ENCODE measurements at places on chromosomes 16 and 17.

GRCh38 chr17:247767-248166, 66.3 kb upstream of the DOC2B start:
- DNase-seq = peak; percentile 8

DNA sequence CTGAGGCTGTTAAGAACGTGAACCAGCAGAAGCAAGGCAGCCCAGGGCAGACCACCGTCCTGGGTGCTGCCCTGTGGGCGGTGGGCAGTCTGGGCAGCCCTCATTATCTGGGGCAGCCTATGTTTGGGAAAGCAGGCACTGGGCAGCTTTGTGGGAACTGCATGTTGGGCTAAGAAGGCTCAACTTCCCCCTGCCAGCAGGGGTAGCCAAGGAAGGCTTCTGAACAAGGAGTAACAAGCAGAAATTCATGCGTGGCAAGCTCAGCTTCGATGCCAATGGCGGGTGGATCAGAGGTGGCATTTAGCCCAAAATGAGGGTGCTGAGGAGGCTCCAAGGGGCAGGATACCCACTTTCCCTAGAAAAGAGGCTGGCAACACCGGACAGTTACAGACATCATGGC, 42.7 kb upstream of the METRNL start:
- no peak for DNase-seq

GRCh38 chr16:67464565-67464964, 16.4 kb downstream of the ATP6V0D1 start:
- DNase-seq = no peak

DNA sequence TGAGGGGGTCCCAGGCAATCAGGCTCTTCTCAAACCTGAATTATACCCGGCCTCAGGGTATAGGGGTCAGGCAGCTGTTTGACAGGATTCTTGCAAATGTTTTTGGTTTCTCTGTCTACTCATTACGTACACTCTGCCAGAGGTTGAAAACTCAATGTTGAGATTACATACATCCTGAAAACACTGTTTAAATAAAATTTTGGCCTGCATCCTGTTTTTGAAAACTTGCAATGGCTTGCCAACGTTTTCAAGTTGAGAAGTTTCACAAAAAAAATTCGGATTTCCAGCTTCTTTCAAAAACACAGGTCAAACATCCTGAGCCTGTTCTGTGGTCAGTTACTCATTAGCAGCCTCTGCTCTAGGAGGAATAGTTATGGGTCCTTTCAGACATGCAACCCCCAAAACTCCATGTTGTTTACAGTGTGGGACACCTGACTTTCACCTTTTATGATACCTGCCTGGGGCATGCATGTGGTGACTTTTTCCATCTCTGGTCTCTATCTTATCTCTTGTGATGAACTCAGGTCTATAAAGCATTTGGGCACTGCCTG, 577.8 kb downstream of the WWOX start:
- no peak for DNase-seq

DNA sequence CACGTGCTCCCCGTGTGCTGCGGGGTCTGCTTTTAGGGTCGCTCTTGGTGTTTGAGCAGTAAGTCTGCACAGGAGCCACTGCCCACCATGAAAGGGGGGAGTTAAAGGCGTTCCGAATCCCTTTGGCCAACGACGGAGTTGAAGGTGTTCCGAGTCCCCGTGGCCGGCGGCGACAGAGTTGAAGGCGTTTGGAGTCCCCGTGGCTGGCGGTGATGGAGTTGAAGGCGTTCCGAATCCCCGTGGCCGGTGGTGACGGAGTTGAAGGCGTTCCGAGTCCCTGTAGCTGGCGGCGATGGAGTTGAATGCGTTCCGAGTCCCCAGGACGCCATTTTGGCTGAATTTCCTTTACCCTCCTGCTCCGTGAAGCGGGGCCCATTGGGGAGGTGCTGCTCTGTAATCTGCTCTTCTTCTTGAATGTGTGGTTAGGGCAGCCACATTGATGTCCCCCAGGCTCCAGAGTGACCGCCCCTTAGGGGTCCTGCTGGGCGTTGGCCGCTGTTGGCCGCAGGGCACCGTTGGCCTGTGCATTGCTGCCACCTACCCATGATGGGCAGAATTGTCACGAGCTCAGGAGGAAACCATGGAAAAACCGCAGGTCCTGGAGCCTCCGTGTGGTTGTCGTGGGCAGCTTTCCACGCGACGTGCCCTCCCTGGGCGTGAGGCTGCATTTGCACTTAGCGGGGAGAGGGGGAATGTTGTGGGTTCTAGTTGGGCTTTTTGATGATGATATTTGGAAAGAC, 73.7 kb upstream of the ZNF750 start:
- DNase-seq = no peak

GRCh38 chr16:59341368-59341767, 607.3 kb upstream of the GOT2 start:
- no peak for DNase-seq

GRCh38 chr17:74077231-74077630, 126.2 kb upstream of the RPL38 start:
- no peak for DNase-seq

DNA sequence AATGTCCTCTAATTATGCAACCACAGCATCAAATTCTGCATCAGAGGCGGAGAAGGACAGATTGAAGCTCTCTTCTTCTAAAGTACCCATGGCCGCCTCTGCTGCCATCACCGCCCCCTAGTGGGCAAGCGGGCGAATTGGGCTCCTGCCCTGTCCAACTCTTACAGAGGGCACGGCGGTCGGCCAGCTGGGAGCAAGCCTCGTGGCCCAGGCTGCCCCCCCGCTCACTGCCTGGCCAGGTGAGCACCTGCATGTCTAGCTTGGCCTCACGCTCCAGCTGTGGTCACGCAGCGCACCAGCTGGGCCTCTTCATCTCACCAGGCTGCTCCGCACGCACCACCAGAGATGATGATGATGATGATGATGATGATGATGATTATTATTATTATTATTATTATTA, 146.1 kb upstream of the TOM1L1 start:
- peak; percentile 48 for DNase-seq

DNA sequence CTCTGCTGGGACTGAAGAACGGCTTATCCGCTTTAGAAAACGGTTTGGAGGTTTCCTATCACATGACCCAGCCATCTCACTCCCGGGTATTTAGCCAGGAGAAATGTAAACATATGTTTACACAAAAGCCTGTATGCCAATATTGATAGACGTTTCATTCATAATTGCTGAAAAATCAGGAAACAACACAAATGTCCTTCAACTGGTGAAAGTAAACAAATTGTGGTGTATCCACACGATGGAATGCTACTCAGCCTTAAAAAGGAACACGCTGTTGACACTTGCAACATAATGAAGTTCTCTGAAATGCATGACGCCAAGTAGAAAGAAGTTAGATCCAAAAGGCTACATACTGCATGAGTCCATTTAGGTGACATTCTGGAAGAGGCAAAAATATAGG, 157.6 kb downstream of the SLC39A11 start:
- no peak for DNase-seq

- no peak for DNase-seq
These were observed 61.5 kb downstream of the GNAO1 start for GRCh38 chr16:56252835-56253234.

- DNase-seq = no peak
These were observed 30.8 kb downstream of the NOG start for GRCh38 chr17:56624309-56624708.

DNA sequence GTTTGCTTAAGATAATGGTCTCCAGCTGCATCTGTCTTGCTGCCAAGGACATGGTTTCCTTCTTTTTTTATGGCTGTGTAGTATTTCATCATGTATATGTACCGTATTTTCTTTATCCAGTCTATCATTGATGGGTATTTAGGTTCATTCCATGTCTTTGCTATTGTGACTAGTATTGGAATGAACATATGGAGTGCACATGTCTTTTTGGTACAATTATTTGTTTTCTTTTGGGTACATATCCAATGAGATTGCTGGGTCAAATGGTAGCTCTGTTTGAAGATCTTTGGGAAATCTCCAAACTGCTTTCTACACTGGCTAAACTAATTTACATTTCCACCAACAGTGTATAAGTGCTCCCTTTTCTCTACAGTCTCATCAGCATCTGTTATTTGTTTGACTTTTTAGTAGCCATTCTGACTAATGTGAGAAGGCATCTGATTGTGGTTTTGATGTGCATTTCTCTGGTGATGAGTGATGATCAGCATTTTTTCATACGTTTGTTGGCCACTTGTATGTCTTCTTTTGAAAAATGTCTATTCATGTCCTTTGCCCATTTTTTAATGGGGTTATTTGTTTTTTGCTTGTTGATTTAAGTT, 66.2 kb downstream of the TNFRSF13B start:
- no peak for DNase-seq

DNA sequence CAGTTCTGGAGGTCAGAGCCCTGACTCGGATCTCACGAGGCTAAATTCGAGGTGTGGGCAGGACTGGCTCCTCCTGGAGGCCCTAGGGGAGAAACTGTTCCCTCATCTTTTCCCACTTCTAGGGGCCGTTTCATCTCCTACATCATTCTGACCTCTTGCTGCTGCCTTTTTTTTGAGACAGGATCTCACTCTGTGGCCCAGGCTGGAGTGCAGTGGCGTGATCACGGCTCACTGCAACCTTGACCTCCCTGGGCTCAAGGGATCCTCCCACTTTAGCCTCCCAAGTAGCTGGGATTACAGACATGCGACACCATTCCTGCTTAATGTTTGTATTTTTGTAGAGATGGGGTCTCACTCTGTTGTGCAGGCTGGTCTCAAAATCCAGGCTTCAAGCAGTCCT, 244.1 kb upstream of the GSE1 start:
- DNase-seq = no peak

DNA sequence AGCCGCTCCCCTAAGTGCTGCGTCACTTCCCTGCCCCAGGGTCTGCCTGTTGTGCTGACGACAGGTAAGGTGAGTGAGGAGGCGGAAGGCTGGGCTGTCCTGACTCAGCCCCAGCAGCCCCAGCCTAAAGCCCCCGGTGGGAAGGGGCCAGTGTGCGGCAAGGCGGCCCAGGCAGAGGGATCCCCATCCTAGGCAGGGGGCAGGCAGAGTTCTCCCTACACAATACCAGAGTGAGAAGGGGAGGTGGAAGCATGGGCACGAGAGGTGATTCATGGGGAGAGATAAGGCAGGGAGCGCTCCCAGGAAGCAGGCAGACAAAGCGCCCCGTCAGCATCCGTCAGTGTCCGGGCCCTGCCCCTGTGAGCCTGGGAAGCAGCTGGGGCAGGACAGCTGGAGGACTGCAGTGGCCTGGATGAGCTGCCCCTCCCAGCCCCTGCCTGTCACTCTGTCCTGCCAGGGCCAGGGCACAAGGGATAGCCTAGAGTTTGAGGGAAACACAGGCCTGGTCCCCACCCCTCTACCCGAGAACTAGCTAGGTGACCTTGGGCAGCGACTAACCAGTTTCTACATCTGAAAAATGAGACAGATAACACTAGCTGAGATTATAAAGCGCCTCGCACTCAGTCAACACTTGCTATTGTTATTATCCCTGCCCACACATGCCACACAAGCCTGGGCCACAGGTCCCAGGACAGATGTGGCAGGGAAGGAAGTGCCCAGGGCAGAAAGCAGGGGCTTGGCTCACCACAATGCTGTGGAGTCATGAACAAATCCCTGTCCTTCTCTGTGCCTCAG, 3.8 kb downstream of the FAM83G start:
- DNase-seq = no peak

GRCh38 chr17:47698749-47699535, 5.0 kb downstream of the TBKBP1 start:
- DNase-seq = peak; percentile 88

- peak; percentile 30 for DNase-seq
These were observed 17.1 kb upstream of the CRK start for GRCh38 chr17:1473170-1473569.

DNA sequence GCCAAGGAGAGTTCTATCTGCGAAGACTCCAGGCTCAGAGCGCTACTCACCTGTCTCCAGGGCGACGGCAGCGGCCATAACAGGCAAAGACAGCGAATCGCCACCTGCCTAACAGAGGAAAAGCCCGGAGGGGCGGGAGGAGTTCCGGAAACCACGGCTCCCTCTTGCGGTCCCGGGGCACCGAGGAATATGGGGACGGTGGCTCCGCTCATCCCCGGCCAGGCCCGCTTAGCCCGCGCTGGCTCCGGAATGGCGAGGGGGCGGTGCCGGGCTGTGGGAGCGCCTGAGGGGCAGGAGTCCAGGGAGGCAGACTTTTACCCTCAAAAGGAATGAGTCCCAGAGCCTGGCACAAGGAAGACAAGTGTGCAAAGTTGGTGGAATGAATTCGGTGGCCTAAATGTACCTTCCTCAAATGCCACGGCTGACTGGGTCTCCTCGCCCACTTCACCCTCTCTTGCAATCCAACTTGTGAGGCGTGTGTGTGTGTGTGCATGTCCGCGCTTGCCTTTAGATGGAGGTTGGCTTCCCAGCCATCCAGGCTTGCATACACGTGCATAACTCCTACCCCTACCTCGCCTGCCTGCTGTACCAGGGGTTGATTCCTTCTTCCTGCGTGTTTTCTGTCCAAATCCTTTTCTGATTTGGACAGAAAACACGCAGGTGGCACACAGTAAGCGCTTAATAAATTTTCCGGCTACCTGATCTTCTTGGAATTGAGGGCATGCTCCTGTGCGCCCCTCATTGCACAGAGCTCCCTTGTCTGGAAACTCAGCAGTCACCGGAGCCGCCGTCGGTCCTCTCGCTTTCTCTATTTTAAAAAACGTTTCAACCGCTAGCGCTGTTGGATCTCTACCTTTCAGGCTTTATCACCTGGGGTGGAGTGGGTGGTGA, 3.5 kb downstream of the C17orf100 start:
- DNase-seq = peak; percentile 83

DNA sequence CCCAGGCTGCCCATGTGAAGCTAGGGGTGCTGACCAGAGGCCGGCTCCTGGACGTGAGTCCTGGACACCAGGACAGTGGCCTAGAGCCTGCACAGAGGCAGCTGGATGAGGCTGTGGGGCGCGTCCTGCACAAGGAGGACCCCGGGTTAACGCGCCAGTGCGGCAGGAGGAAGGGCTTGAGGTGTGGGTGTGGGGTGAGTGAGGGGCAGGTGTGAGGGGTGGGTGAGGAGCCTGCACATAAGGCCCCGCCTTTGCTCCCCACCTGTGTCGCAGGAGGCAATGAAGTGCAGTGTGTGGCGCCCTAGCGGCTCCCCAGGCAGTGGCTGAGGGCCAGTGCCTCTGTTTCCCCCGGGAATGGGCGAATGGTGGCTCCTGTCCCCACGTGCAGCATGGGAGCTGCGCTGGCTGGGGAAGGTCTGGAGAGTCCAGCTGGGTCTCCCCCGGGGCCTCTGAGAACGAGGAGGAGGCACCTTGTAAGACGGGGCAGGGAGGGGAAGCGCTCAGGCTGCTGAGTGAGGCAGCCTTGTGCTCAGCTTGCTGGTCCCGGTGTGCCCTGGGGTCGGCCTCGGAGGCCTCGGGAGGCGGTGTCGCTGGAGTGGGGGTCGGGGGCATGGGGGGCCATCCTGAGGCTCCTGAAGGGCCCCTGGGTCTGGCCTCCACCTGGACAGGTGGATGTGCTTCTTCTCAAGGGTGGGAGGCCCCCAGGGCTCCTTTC, 3.2 kb downstream of the CD7 start:
- no peak for DNase-seq

GRCh38 chr17:56499799-56500388, 93.6 kb upstream of the NOG start:
- DNase-seq = no peak

- DNase-seq = no peak
These were observed 62.3 kb downstream of the CYB5B start for GRCh38 chr16:69486724-69487123.

- peak; percentile 38 for DNase-seq
These were observed 65.9 kb downstream of the EMP2 start for GRCh38 chr16:10514369-10515055.

- peak; percentile 100 for DNase-seq
These were observed 764 bp upstream of the MNT start for GRCh38 chr17:2401426-2402221.
